ENCODE measurements at places on chromosomes 2 and 18.

DNA sequence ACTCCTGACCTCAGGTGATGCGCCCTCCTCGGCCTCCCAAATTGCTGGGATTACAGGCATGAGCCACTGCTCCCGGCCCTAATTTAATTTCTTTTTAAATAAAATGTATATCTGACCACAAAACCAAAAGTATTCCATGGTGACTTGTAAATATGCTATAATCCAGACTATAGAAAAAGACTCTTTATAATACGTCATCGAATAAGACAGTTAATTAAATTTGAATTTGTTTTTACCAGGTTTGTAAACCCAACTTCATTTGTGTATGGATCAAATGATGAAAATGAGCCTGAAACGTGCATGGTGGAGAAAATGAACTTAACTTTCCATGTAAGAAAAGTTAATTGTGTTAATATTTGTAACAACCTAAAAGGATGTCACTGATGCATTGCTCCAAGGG, 69.9 kb downstream of the ITGA4 start:
- DNase-seq = no peak

GRCh38 chr2:96967436-96967835, 18.9 kb downstream of the FAM178B start:
- DNase-seq = no peak

- DNase-seq = no peak
Measured at GRCh38 chr18:64403784-64404503, 255.1 kb upstream of the LINC00305 start.

DNA sequence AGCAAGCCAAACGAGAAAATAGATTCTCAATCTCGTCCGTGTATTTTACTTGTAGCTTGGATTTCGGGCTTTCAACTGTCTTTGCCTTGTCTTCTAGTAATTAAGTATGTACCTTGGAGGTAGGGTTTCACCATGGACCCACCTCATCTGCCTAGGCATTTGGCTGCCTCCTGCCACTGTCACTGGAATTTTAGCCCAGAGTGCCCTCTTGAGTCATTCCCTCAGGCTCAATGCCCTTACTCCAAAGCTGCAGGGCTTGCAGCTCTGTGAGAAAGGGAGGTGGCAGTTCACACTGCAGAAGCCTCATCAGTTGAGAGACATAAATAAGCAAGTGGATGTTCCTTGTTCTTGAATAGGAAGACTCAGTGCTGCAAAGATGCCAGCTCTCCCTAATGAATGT, 89.6 kb downstream of the VSNL1 start:
- DNase-seq = no peak

- peak; percentile 72 for DNase-seq
Measured at GRCh38 chr2:203783496-203784203, 77.2 kb downstream of the CD28 start.

GRCh38 chr2:64219149-64219548, 74.9 kb upstream of the PELI1 start:
- peak; percentile 19 for DNase-seq

DNA sequence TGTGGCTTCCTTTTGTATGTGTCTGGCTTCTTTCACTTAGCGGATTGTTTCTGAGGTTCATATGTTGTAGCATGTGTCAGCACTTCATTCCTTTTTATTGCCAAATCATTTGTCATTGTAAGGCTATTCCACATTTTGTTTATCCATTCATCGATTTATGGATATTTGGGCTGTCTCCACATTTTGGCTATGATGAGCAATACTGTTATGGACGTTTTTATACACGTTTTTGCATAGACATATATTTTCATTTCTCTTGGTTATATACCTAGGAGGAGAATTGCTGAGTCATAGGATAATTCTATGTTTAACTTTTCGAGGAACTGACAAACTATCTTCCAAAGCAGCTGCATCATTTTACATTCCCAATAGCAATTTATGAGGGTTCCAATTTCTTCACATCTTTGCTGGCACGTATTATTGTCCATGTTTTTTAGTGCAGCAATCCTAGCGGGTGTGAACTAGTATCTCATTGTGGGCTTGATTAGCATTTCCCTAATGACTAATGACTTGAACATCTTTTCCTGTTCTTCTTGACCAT, 48.1 kb upstream of the TBC1D8 start:
- peak; percentile 56 for DNase-seq

GRCh38 chr2:10417551-10418335, 30.4 kb downstream of the ODC1 start:
- no peak for DNase-seq

- DNase-seq = no peak
Measured at GRCh38 chr2:217165547-217165946, 305.7 kb upstream of the TNP1 start.

DNA sequence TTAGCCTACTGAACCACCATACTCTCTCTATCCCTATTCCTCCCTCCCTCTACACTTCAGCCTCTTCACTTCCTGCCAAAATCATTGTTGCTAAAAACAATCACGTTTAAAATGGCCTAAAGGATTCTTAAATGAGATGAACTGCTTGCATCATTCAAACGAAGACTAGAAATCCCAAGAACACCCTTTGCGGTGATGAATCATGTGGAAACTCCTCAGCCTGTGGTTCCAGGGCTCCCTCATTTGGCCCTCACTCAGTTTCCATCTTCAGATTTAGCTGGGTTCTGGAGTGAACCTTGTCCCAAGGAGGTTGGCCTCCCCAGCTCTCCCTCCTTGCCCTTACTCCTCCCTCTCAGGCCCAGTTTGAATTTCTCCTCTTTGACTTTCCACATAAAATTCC, 125.6 kb upstream of the CDC42EP3 start:
- no peak for DNase-seq

DNA sequence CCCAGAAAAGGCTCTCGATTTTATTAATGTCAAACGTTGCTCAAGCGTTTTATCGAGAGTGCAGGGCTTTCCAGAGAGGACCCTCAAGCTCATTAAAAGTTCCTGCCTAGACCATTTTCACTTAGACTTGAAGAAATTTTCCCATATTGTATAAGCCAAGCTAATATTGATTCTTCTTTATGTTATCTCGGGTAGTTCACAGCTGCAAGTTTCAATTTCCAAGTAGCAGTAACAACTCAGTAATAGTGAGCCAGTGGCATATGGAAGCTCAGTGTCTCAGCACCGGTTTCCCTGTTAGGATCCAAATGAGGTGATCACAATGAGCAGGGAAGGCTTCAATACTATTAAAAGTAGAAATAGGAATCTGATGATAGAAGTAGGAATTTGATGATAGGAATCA, 274.5 kb downstream of the TMX3 start:
- no peak for DNase-seq

- no peak for DNase-seq
Measured at GRCh38 chr18:76569644-76570419, 74.8 kb upstream of the ZNF516 start.

DNA sequence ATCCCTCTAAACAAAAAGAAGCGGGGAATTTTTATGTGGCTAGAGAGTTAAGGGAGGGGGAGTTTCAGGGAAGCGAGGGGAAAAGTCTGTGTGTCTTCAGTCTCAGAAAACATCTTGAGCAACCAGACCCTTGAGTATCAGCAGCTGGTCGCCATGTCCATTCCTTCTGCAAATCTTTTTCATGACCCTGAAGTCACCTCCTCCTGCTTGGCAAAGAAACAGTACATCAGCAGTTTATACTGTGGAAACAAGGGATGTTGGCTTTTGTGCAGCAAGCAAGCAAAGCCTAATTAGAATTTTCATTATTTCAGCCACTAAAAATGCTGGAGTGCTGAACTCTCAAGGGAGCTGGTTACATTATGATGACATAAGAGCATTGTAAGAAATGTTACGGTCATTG, 187.4 kb upstream of the SLC8A1 start:
- DNase-seq = no peak

DNA sequence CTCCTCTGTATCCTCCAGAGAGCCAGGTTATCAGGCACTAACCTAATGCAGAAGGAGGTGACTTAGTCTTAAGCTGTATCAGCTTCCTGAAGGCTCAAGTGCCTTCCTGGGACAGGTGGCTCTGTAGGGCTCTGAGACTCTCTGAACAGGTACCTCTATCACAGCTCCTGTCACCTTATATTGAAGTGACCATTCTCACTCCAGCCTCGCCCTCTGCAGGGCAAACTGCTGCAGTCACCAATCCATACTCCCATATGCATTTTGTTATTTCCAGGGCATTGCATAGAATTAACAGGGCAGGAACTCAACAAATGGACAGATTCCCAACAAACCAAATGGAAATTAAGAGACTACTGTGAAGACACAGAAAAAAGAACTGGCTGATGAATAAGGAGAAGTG, 203.0 kb upstream of the REV1 start:
- no peak for DNase-seq

DNA sequence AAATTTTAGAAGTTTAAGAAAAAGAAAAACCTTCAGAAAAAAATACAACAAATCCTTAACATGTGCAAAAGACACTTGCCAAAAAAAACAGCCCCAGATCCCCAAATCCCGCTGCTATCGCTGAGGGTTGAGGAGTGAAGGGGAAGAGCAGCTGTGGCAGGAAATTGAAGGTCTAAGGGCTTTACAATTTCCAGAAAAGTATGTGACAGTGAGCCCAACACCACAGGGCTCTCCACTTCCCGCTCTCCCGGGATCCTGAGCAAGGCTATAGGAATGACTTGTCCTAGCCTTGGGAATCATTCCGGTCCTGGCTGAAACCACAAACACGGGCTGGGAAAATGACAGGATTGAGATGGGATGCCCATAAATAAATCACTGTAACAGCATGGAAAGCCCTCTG, 191.4 kb downstream of the TMEM163 start:
- no peak for DNase-seq

GRCh38 chr18:76619261-76619620, 124.2 kb upstream of the ZNF516 start:
- DNase-seq = peak; percentile 86

DNA sequence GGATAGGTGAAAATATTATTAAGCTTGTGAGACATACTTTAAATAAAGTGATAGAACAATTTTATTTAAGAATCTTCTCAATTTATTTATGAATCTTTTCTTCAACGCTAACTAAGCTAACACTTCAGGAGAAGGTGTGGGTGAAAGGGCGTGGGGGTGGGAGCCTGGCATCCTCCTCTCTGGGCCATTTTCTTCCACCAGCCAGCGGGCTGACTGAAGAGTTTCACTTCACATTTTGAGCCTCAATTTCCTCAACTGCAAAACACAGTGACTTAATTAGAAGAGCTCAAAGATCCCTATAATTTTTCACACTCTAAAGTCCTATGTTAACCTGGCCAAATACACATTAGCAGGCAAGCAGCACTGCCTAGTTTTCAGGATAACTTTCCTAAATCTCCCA, 94.8 kb downstream of the FTCDNL1 start:
- no peak for DNase-seq

- peak; percentile 61 for DNase-seq
Measured at GRCh38 chr2:183010112-183010511, 28.1 kb downstream of the NCKAP1 start.

DNA sequence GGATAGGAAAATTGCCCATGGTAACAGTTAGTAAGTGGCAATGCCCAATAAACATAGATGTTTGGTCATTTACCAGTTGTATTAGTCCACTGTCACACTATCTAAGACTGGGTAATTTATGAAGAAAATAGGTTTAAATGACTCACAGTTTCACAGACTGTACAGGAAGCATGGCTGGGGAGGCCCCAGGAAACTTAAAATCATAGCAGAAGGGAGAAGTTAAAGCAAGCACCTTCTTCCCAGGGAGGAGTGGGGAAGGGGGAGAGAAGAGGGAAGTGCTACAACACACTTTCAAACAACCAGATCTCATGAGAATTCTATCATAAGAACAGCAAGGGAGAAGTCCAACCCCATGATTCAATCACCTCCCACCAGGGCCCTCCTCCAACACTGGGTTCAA, 23.4 kb downstream of the NR4A2 start:
- no peak for DNase-seq

DNA sequence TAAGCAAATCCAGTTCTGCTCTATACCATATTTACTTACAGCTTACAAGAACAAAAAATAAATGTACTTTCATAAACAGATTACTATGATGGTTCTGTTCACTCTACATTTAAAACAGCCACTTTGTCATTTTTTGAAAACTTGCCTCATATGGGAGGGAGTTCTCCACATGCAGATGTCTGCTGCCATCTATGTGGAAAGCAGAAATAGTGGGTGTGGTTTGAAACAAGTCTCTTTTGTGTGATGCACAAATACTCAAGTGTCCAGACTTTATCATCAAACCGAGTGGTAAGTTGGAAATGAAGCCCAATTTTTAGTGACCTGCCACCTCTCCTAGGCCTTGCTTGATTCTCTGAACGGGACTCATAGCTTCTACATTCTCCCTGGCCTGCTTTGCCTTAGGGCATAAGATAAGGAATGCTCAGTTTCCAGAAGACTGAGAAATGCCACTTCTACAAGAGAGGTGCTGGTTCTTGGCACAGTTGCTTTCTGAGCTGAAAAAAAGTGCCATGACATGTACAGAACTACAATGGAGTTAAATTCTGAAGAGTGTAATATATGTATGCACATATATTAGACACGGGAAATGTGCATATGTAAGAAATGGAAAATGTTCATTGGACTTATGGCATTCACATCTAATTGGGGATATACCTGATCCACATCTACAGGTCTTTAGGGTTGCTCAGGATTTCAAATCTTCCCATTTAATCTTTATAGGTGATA, 221.0 kb downstream of the SLC8A1 start:
- peak; percentile 16 for DNase-seq

DNA sequence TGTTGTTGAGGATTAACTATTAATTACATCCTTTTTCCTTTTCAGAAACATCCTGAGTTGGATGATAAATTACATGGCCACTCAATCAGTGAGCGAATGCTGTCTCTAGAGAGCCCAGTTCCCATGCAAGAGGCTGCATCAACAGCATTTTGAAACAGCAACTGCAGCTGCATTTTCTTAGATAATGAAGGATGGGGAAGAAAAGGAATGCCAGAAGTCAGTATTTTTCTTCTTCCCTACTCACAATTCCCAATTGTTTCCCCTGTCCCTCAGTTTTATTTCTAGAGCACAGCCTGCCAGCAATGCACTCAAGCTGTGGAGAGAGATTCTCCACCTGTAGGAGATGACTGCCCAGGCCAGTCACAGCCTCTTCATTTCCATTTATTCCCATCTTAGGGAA, 6.9 kb downstream of the SCN7A start:
- DNase-seq = no peak

- no peak for DNase-seq
Measured at GRCh38 chr2:118967124-118967880, 25.3 kb downstream of the MARCO start.

GRCh38 chr2:103484906-103485305, 723.1 kb downstream of the TMEM182 start:
- DNase-seq = no peak

DNA sequence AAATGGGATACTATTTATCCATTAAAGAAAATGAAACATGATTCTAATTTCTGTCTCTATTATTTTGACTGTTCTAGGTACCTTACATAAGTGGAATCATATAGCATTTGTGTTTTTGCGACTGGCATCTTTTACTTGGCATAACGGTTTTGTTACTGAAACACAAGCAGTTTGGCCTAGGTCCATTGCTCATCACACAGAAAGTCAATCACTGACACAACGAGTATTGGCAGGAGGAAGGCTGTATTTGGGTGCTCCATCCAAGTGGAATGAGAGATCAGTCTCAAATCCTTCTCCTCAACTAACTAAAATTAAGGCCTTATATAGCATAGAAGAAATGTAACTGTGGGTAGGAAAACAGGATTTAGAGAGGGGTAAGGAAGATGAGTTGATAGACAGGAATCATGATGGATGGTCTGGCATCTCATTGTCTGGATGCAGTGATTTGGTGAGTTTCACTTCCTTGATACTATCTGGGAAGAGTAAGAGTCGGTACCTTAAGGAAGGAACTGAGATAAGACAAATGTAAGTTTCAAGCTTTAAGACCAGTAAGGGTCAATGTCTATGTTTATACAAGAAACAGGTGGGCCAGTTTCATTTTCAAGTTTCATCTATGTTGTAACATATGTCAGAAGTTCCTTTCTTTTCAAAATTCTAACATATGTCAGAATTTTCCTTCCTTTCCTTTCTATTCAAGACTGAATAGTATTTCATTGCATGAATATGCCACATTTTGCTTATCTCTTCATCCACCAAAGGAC, 276.9 kb upstream of the RAB6C start:
- no peak for DNase-seq
